Sigmoid colon (tissue), 7 donors: ENCODE measurements at places on chromosomes 1 and 21. TPM values are rescaled to one million over a fixed set of nuclear protein-coding genes. Genes with fewer than 3 reads are reported as not detected.

DNA sequence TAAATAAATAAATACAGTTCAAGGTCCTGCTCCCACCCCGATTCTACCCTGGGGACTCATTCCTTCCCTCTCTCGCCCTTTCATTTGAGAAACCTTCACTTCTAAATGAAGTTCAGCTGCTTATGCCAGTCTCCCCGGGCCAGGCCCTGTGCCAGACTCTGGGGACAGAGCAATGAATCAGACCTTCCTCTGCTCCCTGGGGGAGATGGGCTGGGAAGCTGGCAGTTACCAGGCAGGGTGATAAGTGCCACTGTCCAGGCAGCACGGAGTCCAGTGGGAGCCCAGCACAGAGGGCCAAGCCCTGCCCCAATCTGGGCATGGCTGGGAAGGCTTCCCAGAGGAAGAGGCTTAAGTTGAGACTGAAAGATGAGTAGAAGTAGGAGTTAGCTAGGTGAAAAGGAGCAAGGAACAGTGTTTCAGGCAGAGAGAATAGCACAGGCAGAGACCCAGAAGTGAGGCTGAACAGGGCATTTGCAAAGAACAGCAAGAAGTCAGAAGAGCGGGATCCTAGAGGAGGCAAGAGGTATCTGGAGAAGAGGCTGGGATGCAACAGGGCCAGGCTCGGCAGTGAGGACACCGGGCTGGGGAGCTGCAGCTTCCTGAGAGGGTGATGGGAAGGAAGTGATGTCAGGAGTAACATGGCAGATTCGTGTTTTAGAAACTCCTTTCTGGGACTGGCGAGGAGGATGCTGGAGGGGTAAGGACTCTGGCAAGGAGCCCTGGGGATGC lies 13.5 kb downstream of the KCNQ4 start:
- H3K4me3 ChIP-seq: no peak overlapping the region
- H3K36me3 ChIP-seq: no peaks in the 10 kb centered on the region
- no peaks in the 10 kb centered on the region for H3K4me1 ChIP-seq
- DNase-seq: peak; percentile 87
- no peaks in the 10 kb centered on the region for H3K27me3 ChIP-seq

OR2L13 gene
- not detected for total RNA-seq

DNA sequence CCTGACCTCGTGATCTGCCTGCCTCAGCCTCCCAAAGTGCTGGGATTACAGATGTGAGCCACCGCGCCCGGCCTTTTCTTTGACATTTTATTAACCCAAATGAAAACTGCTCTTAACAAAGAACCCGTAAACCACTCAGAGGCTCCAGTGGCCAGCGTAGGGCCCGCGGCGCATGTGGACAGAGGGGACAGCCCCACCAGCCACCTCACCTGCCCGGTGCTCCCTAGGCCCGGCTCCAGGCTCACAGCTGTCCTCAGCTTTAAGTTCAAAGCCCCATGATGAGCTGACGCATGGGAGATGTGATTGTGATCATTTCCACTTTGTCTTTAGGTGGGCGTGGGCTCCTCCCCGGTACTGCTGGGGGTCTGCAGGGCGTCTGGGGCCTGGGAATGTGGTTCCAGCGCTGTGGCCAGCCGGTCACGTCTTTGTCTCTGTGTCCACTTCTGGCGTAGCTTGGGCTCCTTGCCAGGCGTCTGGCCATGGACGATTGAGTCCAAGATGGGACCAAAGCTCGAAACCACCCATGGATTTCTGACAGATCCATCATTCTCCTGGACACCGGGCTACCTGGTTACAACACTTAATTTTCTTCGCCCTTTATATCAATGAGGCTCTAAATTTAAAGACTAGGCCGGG lies 6.9 kb downstream of the PRKCZ start:
- no peaks in the 10 kb centered on the region for H3K4me1 ChIP-seq
- H3K36me3 ChIP-seq: no peaks in the 10 kb centered on the region
- DNase-seq: no peak
- H3K27ac ChIP-seq: no peak overlapping the region
- H3K27me3 ChIP-seq: peaks cover 9% of the 10 kb centered on the region

DNA sequence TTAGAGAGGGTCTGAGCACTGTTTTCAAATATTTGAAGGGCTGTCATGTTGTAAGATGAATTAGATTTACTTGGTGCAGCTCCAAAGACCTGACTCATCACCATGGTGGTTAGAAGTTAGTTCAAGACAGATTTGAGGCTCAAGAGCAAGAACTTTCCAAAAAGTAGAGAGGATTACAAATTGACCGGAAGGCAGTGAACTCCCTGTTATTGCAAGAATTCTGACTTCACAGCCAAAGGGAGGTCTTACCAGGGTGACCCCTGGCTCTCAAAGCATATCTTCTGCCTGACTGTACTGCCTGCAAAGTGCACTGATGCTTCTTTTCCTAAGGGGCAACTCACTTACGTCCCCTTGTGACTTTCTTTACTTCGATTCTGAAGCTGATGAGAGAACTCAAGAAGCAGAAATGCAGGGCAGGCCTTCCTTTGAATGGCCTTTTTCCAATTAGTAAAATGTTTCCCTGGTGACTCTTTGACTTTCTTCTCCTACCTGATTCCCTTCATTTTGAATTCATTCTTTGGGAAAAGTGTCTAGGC lies 86.4 kb downstream of the NAV1 start:
- H3K27ac ChIP-seq: peak overlapping the region; percentile 35
- DNase-seq: no peak
- no peak overlapping the region for H3K4me3 ChIP-seq
- H3K4me1 ChIP-seq: peaks cover 17% of the 10 kb centered on the region
- no peaks in the 10 kb centered on the region for H3K27me3 ChIP-seq
- peaks cover 6% of the 10 kb centered on the region for H3K36me3 ChIP-seq

GRCh38 chr1:231186356-231187115 lies 24.7 kb downstream of the TRIM67 start:
- no peak overlapping the region for H3K27ac ChIP-seq
- no peak for DNase-seq
- no peaks in the 10 kb centered on the region for H3K27me3 ChIP-seq
- H3K36me3 ChIP-seq: no peaks in the 10 kb centered on the region
- H3K4me3 ChIP-seq: no peak overlapping the region

DNA sequence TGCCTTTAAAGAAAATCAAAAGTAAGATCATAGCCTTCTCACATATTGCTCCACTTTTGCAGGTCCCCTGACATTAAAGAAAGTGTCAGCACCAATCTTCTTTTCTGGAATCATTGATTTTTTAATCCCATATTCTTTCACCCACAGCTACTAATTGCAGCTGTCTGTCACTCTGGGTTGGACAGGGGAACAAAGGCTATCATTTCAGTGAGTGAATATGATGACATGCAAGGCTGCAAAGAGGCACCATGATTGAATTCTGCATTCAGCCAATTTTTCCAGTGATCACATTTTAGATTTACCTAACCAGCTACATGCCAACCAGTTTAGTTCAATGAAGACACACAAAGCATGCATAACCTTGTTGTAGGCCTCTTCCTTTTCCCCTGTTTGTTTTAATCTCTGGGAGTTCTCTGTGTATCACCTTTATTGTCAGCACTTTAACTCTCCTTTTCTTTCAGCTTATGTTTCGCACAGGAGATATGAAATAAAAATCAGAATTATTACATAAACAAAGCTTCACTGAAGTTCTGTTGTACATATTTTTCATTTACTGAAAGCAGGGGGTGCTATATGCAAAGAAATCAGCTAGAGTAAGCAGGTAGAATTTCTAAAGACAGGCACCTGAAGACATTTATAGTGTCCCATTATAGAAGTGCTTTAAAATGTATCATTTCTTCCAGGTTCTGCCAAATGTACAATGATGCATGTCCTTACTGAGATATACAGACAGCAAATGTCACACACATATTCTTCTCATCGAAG lies 584.8 kb downstream of the PLA2G4A start:
- DNase-seq: no peak
- H3K4me1 ChIP-seq: no peaks in the 10 kb centered on the region
- H3K36me3 ChIP-seq: no peaks in the 10 kb centered on the region
- no peak overlapping the region for H3K4me3 ChIP-seq

GRCh38 chr1:210669951-210670350 lies 341.2 kb downstream of the HHAT start:
- H3K36me3 ChIP-seq: no peaks in the 10 kb centered on the region
- H3K27me3 ChIP-seq: no peaks in the 10 kb centered on the region
- no peak overlapping the region for H3K27ac ChIP-seq
- no peak for DNase-seq

DNA sequence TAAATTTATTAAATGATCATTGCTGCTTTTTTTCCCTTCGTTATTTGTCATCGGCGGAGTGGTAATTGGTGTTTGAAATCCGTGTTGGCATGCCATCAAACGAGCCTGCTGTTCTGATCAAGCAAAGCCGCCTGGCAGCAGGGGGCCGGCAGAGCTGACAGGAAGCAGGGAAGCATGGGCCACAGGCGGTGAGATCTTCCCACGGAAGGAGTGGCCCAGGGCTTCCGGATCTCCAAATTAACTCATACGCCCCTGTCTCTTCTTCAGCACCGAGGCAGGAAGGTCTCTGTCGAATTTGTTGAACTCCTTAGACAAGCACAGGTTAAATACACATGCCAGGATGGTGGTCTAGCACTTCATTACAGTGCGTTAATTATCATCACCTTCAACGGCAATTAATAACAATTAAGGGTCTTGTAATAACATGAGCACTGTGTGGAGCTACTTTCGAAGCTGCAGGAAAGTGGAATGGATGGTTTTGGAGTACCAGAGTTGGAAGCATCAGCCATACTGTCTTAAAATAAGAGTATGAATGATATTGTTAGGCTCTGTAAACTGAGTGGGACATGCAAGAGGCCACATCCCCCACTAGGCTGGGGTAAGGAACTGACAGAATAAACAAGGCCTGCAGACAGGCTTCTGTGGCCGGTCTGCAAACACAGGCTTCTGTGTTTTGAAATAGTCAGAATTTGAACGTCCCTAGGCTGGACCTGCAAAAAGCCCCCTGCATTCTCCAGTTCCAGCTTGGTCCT lies 199.4 kb upstream of the DAB1 start:
- H3K36me3 ChIP-seq: no peaks in the 10 kb centered on the region
- H3K27me3 ChIP-seq: no peaks in the 10 kb centered on the region
- H3K27ac ChIP-seq: no peak overlapping the region
- H3K4me3 ChIP-seq: no peak overlapping the region
- no peaks in the 10 kb centered on the region for H3K4me1 ChIP-seq

LINGO4 gene
- total RNA-seq: not detected

RHOU gene
- 24.6 TPM for total RNA-seq

DNA sequence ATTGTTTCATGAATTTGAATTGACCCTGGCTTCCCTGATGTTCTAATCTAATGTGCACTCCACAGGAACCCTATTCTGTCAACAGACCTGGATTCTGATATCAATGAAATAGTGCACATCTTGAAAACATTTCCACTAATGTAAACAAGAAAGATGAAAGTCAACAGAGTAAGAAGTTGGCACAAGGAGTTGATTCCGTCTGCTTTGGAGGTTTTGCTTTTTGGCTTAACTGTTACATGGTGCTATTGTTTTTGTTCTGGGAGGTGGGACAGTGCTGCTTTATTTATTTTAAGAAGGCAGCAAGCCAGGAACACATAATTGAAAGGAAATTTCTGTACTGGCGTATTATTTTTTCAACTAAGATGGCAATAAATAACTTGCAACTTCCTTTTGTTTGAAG lies 73.3 kb downstream of the LEPR start:
- H3K27me3 ChIP-seq: no peaks in the 10 kb centered on the region
- no peak for DNase-seq
- H3K36me3 ChIP-seq: no peaks in the 10 kb centered on the region
- H3K4me1 ChIP-seq: peaks cover 15% of the 10 kb centered on the region
- no peak overlapping the region for H3K27ac ChIP-seq

PLPPR5 gene
- 0.16 TPM for total RNA-seq

DNA sequence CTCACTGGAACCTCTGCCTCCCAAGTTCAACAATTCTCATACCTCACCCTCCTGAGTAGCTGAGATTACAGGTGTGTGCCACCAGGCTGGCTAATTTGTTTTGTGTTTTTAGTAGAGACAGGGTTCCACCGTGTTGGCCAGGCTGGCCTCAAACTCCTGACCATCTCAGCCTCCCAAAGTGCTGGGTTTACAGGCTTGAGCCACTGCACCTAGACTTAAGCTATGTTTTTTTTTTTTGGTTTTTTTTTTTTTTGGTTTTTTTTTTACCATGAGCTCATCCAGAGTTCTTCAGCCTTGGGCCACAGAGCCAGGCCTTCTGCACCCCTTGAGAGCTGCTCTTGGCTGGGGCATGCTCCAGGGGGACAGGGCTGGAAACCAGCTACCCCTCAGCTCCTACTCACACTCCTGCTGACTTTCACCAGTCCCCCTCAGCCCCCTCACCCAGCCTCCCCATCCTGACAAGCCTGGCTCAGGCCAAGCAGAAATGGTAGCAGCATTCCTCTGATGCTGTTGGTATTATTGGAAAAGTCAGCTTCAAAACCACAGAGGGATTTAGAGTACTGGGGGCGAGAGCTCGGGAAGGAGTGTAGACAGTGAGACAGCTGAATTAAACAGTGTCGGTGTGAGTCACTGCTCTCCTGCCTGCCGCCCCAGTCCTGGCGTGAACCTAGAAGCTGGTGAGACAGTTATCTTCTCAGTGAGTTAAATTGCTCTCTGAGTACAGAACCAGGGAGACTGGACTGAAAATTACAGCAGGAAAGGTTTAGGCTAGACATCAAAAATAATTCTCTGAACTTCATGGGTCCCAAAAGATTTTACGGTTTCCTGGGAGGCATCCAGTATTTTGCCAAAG lies 63.7 kb downstream of the NAV1 start:
- peaks cover 50% of the 10 kb centered on the region for H3K4me1 ChIP-seq
- no peak for DNase-seq
- H3K36me3 ChIP-seq: no peaks in the 10 kb centered on the region

GRCh38 chr1:212749821-212750535 lies 41.6 kb downstream of the NSL1 start:
- no peak overlapping the region for H3K4me3 ChIP-seq
- H3K4me1 ChIP-seq: peaks cover 26% of the 10 kb centered on the region
- no peak overlapping the region for H3K27ac ChIP-seq
- H3K27me3 ChIP-seq: no peaks in the 10 kb centered on the region

DNA sequence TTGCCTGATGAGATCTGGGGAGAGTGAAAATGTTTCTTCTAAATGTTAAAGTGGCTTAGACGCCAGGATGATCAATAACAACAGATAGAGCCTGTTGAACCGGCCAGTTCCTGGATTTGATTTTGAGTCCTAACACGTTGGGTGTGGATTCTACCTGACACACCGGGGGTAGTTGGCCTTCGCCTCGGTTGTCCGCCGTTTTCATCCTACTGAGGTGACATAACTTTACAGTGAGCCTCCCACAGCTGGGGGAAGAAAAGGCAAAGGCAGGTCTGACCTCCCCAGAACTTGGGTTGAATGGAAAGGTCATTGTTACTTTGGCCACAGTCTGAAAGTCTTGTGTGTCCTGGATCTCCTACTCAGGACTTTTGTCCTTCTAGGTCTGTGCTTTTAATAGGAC lies 1.1 kb downstream of the PGD start:
- H3K4me3 ChIP-seq: no peak overlapping the region
- H3K27me3 ChIP-seq: no peaks in the 10 kb centered on the region
- peak overlapping the region; percentile 93 for H3K27ac ChIP-seq

- H3K4me3 ChIP-seq: no peak overlapping the region
- H3K27me3 ChIP-seq: no peaks in the 10 kb centered on the region
- peaks cover 20% of the 10 kb centered on the region for H3K36me3 ChIP-seq
- H3K27ac ChIP-seq: no peak overlapping the region
- DNase-seq: no peak
These were observed 13.1 kb upstream of the PSMG1 start for GRCh38 chr21:39196310-39196709.
